ENCODE measurements at places on chromosomes 11 and 22. TPM values are rescaled to one million over a fixed set of nuclear protein-coding genes. Genes with fewer than 3 reads are reported as not detected.

The SOX10 gene
- 3.8 TPM for total RNA-seq

The VSIG2 gene
- 1.9 TPM for total RNA-seq

GRCh38 chr11:107118025-107118720 lies 99.9 kb upstream of the GUCY1A2 start:
- no peaks in the 10 kb centered on the region for H3K36me3 ChIP-seq
- DNase-seq, result no peak
- no peak overlapping the region for H3K4me3 ChIP-seq
- no peak overlapping the region for H3K27ac ChIP-seq
- no peaks in the 10 kb centered on the region for H3K27me3 ChIP-seq

DNA sequence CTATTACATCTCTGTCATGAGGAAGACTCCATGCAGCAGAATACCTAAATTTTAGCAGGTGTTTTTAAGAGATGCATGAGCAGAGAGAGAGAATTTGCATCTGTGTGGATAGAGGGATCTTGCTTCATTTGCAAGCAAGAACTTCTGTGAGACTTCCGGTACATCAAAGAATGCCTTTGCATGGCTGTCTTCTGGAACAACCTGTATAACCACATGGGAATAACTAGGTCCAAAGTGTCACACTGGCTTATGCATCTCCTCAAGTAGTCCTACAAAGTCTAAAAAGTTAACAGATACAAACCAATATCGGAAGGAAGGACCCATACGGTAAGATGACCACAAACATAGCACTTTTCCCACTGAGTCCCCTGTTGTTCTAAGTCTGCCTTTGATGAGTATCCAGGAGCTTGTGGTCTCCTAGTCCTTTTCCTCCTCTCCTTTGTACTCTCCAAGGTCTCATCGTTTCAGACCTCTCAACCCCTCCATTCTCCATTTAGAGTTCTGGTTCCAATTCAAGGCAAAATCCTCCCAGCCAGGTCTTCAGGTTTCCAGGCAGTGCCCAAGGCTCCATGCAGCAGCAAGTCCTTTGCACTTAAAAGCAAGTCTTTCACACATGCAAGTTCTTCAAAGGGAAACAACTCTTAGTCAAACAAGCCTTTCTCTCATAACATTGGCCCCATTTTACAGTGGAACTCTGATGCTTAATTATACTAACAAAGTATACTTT lies 581.7 kb upstream of the ARHGAP42 start:
- H3K4me1 ChIP-seq, result no peaks in the 10 kb centered on the region
- no peaks in the 10 kb centered on the region for H3K27me3 ChIP-seq

DNA sequence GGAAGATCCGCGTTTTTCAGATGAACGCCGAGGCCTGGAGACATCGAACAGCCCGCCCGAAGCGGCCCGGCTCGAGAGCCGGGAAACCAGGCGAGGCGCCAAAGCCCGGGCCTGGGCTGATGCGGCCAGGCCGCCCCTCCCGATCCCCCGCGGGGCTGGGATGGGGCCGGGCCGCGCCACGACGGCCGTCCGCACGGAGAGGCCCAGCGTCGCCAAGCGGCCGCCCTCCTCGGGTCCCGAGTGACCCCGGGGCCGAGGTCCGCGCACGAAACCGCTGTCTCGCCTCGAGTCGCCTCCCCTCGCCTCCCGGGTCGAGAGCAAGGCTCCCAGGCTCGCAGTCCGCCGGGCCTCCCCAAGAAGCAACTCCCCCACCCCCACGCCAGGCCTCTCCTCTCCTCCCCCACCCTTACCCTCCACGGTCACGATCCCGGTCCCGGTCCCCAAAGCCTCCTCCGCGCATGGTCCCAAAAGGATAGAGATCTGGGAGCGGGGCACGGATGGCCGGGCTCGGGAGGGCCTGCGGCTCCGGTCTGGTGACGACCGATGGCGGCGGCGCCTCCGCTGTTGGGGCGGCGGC lies 482 bp downstream of the DDX17 start:
- no peaks in the 10 kb centered on the region for H3K27me3 ChIP-seq
- H3K4me3 ChIP-seq, result peak overlapping the region; percentile 97
- peak overlapping the region; percentile 99 for H3K27ac ChIP-seq
- H3K36me3 ChIP-seq, result no peaks in the 10 kb centered on the region
- DNase-seq, result peak; percentile 72
- H3K4me1 ChIP-seq, result peaks cover 9% of the 10 kb centered on the region

DNA sequence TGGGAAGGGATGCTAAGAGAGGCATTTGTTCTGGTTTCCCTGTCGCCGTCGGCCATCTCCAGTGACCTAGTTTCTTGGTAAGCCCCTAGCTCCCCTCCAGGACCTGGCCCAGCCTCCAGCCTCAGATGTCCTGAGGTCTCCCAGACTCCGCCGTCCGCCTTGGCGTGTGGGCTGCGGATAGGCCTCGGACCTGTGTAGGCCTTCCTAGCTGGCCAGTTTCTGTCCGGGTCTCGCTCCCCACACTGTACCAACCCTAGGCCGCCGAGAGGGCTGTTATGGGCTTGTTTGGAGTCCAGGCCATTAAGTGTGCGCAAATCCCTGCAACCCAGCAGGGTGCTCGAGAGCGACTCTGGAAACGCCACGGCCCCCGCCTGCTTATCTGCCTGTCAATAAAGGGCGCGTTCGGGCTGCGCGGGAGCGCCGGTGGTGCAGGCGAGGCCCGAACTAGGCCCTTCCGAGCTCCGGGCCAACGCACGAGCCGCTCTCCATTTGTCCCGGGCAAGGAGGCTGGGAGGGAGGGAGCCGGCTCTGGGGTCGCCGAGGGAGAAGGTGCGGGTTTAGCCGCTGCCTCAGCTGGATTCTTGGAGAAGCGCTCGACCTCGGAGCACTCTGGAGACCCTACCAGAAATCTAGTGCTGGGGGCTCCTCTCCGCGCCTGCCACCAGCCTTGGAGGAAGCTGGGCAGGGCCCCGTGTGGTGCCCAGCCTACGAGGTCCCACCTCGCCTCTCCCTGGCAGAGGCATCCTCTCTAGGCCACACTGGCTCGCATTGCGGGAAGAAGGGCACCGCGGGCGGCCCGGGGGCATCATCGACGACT lies 8.7 kb upstream of the PAX6 start:
- H3K4me3 ChIP-seq, result no peak overlapping the region
- H3K4me1 ChIP-seq, result no peaks in the 10 kb centered on the region
- no peak overlapping the region for H3K27ac ChIP-seq
- H3K27me3 ChIP-seq, result peaks cover 82% of the 10 kb centered on the region
- no peak for DNase-seq
- H3K36me3 ChIP-seq, result no peaks in the 10 kb centered on the region

DNA sequence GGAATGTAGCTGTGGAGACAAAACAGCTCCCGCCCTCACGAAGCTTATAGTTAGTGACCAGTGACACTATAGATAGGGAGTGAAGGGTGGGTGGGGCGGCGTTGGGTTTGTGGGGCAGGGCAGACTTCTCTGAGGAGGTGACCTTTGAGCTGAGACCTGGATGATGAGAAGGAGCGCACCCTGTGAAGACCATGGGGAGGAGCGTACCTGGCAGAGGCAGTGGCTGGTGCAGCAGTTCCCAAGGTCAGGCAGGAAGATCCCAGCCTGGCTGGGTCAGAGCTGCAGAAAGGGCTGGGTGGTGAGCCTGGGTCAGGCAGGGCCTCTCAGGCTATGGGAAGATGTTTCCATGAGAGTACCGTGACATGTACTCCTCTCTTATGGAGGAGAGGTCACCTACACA lies 135.0 kb upstream of the RCN1 start:
- no peak for DNase-seq
- no peak overlapping the region for H3K27ac ChIP-seq
- no peaks in the 10 kb centered on the region for H3K27me3 ChIP-seq
- H3K4me1 ChIP-seq, result no peaks in the 10 kb centered on the region

DNA sequence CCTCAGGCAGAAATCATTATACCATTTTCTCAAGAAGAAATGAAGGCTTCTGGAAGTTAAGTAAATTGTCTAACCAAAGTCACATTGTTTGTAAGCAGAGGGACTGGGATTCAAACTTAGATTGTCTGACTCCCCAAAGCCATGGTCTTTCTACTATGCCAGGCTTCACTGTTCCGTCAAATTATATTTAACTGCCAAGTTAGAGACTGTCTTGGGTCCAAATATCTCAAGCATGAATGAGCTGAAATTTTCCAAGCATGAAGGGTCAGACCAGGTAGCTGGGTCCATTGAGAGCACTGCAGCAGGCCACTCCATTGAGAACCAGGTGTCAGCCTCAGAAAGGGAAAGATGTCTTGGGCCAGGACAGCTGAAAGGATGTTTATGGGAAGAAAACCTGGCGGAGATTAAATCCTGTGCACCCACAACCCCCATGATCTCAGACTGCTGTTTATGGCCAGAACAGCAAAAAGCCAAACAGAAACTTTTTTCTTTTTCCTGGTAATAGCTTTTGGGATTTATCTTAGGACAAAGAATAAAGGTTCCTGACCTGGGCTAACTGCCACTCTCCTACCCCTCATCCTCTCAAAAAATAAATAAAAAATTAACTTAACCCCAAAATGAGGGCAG lies 612.3 kb downstream of the INSC start:
- H3K4me1 ChIP-seq, result no peaks in the 10 kb centered on the region
- no peak for DNase-seq
- no peaks in the 10 kb centered on the region for H3K27me3 ChIP-seq
- no peak overlapping the region for H3K27ac ChIP-seq
- no peaks in the 10 kb centered on the region for H3K36me3 ChIP-seq

- no peak overlapping the region for H3K4me3 ChIP-seq
- no peaks in the 10 kb centered on the region for H3K27me3 ChIP-seq
- no peak for DNase-seq
- no peaks in the 10 kb centered on the region for H3K4me1 ChIP-seq
- H3K36me3 ChIP-seq, result no peaks in the 10 kb centered on the region
Measured at GRCh38 chr11:41836431-41836830, 377.0 kb upstream of the LRRC4C start.

- H3K27me3 ChIP-seq, result no peaks in the 10 kb centered on the region
- H3K4me1 ChIP-seq, result no peaks in the 10 kb centered on the region
- H3K4me3 ChIP-seq, result no peak overlapping the region
- no peak for DNase-seq
- no peaks in the 10 kb centered on the region for H3K36me3 ChIP-seq
Measured at GRCh38 chr11:133928628-133929059, 28.1 kb downstream of the IGSF9B start.

GRCh38 chr11:113684496-113684895 lies 21.6 kb downstream of the TMPRSS5 start:
- H3K4me1 ChIP-seq, result no peaks in the 10 kb centered on the region
- no peak overlapping the region for H3K27ac ChIP-seq
- DNase-seq, result no peak
- no peak overlapping the region for H3K4me3 ChIP-seq

Measured in uterus (tissue), 4 donors.